ENCODE measurements at places on chromosomes 1 and 21.

DNA sequence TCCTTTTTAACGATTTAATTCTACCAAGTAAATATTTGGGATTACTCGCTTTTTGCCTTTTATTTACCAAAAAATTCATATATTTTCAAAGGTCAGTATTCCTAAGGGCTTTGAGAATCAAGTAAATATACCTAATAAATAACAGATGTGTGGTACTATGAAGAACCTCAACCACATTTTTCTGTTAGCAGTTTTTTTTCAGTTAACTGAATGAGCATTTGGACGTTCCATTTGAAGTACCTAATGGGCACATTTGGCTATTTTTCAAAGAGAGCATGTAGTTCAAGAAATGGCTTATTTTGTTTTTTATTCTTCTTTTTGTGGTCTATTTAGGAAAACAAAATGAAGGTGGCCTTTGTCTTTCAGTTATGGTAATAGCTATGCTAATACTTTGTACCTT lies 253.0 kb downstream of the GPR52 start:
- no peak for DNase-seq

GRCh38 chr1:94619731-94620130 lies 78.2 kb upstream of the F3 start:
- no peak for DNase-seq

DNA sequence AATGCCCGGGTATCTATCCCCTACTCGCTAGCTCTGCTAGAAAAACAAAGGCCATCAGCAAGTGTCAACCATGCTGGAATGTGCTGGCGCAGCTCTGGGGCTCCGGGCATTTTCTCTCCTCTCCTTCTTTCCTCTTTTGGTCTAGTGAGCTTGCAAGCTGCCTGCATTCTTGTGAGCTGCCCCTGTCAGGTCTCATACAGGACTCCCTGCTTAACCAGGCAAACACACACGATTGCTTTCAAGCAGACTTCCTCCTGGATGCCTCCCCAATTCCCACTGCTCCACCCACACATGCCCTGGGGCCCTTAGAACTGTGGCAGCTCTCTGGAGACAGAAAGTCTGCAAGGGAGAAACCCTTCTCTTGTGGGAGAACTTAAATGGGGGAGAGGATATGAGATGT lies 35.7 kb upstream of the SUCO start:
- no peak for DNase-seq

DNA sequence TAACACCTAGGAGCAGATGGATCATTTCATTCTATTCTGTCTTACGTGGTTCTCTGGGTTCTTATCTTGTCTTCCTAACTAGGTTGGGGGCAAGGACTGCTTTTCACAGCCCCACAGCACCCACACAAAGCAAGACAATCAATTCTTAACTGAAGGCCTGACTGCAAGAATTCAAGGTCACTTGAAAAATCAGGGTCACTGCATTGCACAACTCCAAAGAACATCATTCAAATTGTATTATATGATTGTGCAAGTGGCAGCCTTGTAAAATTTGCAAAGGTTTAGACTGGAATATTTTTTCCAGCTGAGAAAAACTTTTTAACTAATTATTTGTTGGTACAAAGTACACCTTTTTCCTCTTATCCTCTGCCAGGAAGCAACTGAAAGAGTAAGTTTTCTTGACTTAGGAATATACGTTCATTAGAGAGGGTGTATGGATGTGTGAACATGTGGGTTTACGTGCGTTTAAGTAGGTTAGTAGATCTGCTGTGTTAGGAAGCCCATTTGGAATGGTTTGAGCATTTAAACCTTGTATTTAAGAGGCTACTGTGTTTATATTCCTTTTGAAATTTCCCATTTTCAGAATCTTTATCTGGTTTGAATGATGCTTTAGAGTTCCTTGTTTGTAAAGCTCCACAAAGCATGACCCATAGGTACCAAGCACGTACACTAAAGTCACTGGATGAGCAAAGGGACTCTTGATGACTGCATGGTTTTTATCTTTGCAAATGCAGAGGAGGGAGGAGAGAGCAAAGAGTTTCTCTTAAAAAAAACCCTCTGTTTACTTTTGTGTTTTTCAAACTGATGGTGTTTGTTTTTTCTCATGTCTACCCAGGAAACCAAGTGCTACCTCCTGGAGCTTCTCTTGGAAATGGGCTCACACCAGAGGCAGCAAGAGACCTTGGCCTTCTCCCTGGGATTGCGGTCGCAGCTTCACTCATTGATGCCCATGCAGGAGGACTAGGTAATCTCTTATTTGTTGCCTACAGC lies 214.9 kb downstream of the FGGY start:
- no peak for DNase-seq

- no peak for DNase-seq
Measured at GRCh38 chr1:11537380-11537764, 58.4 kb downstream of the DISP3 start.

DNA sequence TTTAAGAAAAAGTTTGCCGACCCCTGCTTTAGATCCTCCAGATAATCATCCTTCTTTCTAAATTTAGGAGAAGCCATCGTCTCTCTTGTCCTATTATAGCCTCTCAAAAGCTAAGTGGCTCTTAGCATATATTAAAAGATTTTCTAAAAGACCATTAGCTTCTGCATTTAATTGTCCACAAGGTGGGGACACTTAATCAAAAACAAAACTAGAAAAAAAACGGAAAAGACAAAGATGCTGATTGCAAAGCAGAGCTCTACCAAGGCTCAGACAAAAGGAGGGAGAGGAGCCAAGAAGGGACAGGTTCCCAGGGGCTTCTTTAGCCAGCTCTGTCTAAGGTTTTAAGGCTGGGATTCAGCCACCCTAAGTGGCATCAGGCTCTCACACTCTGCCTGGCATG lies 128.3 kb upstream of the HMGB4 start:
- DNase-seq = peak; percentile 14

DNA sequence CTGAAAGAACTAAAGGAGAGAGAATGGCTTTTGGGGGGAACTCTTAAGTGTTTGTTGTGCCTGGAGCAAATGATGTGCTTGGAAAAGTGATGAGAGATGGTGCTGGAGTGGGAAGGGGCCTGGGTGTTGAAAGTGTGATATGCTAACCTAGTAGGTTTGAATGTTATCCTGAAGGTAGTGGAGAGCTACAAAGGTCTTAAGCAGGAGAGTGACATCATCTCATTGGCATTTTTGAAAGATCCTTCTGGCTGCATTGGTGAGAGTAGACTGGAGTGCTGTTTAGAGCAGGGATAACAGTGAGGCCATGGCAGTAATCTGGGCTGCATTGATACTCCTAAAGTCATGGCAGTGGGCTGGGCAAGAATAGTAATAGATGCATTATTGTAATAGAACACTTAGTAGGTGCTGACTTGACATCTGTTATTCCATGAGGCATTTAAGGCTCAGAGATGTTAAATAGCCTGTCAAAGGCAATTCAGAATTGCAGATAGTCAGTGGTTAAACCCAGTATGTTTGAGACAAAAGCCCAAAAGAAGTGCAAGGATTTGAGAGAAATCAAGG lies 44.5 kb downstream of the MDM4 start:
- DNase-seq = no peak

- no peak for DNase-seq
Measured at GRCh38 chr1:240415532-240415931, 196.4 kb downstream of the GREM2 start.

GRCh38 chr1:77833521-77834100 lies 54.2 kb downstream of the MIGA1 start:
- DNase-seq = no peak

DNA sequence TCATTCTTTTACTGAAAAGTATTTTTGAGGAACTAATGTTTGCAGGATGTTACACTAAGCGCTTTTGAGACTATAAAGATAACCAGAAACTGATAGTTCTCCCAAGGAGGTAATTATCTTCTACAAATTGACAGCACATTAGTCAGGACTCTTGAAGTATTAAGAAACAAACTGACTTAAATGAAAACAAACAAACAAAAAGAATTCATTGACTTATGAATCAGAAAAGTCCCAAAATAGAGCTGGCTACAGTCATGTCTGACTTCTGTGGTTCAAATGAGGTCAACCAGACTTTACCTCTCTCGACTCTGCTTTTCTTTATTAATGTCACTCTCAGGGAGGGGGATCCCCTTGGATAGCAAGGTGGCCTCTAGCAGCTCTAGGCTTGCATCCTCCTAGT lies 296.8 kb downstream of the TPR start:
- DNase-seq = no peak

- peak; percentile 40 for DNase-seq
Measured at GRCh38 chr1:51990478-51990965, at the start of gene RAB3B. RAB3B (minus strand) TSS chr1:51990700; CDS start chr1:51977117, 13,583 bp downstream.

DNA sequence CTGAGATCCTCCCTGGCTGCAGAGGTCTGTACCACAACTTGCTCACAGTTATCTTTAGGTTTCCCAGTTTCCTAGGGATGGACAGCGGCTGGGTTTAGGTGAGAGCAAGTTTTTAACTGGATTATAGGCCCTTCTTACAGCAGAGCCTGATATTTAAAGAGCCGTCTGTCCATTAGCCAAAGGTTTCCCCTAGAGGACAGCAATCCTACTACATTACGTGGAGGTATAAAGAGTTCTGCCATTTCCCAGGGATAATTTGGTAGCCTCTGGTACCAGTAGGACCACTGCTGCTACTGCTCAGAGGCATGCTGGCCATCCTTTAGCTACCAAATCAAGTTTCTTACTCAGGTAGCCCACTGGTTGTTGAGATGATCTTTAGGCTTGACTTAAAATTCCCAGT lies 21.9 kb upstream of the FCGR2A start:
- DNase-seq = no peak

- DNase-seq = no peak
Measured at GRCh38 chr1:30491831-30492230, 231.6 kb downstream of the MATN1 start.

DNA sequence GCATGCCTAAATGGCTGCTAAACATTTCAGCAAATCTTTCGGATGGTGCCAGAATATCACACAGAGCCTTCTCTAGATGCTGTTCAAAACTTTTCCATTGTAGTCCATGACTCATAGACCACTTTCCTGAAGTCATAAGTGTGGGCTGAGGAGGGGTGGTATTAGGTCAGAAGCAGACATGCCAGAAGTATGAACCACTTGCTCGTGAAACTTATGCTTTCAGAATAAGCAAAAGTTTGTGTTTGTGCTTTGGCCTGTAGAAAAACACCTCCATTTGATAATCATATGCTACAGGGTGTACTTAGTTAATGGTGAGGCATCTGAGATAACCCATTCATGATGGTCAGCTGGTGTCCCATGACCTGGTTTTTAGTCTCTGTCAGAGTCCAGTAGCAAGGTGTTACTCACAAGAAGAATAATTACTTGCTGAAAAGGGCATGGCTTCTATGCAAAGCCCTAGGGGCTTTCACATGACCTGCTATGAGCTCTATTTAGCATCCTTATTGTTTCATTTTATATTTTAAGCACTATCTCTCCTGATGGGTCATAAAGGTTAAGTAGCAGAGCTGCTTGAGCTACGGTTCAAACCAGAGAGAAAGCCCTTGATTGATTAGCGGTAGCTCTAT lies 183.1 kb upstream of the IVNS1ABP start:
- DNase-seq = peak; percentile 59

DNA sequence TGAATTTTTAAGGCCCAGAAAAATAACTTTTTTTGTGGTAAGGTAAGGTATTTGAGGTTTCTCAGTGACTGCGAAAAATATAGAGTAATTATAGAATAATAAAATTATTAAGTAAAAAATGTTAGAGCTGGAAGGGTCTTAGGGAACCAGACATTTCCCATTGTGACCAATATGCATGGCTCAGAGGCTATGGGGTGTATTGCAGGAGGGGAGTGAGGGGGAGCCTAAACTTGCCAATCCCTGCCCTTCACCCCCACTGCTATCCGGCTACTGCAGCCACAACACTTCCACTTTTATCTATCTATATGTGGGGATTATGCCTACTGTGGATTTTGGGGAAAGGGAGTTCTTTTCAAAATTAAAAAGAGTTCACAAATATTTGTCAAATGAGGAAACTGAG lies 7.6 kb upstream of the GADD45A start:
- DNase-seq = no peak

DNA sequence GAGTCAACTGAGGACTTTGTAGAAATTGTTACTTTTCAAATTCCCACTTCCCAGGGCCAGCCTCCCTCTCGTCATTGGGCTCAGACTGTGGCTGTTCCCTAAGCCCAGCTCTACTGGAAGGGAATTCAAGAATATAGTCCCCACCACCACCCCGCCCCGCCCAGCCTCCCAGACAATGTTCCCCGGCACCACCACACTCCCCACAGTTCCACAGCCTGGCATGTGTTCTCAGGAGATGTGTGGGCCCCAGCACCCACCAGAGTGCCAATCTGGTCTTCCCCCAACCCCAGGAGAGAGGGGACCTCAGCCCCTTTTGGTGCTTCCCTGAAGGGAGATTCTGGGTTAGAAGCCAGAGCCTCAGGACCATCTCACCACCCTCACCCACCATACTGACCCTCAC lies 120.1 kb downstream of the SYT2 start:
- no peak for DNase-seq

DNA sequence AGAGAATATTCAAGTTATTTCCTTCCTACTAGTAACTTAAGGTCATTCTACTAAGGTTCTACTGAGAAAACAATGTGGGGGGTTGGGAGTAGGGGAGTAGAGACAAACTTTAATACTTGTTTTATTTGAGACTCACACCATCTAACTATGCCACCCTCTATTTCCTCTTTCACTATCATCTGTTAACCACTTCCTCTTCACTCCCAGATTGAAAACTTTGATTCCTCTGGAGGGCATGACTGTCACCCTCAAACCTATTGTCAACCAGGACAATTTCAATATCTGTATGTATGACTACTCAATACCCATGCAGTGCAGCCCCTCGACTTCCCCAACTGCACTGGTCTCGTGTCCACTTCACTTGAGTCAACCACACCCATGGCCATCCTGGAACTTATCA lies 165.6 kb upstream of the POGK start:
- no peak for DNase-seq

GRCh38 chr1:193472838-193473398 lies 286.5 kb upstream of the B3GALT2 start:
- no peak for DNase-seq

GRCh38 chr1:21586846-21587601 lies 77.8 kb downstream of the ALPL start:
- DNase-seq = peak; percentile 95

GRCh38 chr1:158374860-158375259 lies 21.2 kb downstream of the CD1E start:
- DNase-seq = no peak

Measured in kidney capillary endothelial cell (primary cell).